Mesothelial cell of epicardium (in vitro differentiated cells): ENCODE measurements at places on chromosomes 16 and 17. TPM values are rescaled to one million over a fixed set of nuclear protein-coding genes. Genes with fewer than 3 reads are reported as not detected.

Gene CACNG1
- 0.18 to 0.23 TPM (median 0.20 TPM) in 3 replicates for total RNA-seq

DNA sequence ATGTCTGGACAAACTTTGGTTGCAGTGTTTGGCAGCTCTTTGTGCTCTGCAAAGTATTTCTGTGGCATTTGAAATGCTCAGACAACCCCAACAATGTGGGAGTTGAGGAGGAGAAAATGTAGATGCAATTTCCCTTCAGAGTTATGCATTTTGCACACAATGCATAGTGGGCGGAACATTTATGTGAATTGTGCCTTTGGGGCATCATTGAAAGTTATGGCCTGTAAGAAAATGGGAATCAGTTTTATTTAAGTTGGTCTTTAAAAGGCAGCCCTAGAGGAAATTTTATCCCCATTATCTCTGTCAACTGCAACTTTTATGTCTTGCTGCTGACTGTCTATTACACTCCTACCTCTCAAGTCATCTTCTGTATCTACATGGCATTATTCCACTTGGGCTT is 176.2 kb downstream of the MAP2K6 start:
- H3K4me1 ChIP-seq: peaks cover 12% of the 10 kb centered on the region
- no peak overlapping the region for H3K4me3 ChIP-seq
- no peaks in the 10 kb centered on the region for H3K36me3 ChIP-seq
- no peaks in the 10 kb centered on the region for H3K27me3 ChIP-seq
- H3K27ac ChIP-seq: no peak overlapping the region
- no peak for DNase-seq

- no peaks in the 10 kb centered on the region for H3K4me1 ChIP-seq
- no peak overlapping the region for H3K27ac ChIP-seq
- H3K4me3 ChIP-seq: no peak overlapping the region
- no peaks in the 10 kb centered on the region for H3K36me3 ChIP-seq
- peaks cover 5% of the 10 kb centered on the region for H3K27me3 ChIP-seq
Observed at GRCh38 chr16:25950586-25951281, 259.0 kb downstream of the HS3ST4 start.

DNA sequence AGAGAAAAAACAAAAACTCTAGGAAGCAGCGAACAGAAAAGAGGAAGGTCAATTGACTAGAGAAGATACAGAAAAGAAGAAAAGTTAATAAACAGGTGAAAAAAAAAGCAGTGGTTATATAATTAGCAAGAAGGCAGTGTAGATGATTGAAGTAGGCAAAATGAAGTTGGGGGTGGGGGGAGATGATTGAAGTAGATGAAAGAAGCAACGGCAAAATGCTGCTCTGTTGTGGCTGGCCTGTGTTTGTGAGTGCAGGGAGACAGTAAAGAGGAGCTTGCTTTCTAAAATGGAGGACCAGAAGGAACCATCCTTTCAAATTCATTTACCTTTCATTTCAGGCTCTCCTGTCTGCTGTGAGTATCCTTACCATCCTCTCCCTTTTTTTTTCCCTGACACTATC is 3.6 kb downstream of the EVI2B start:
- no peak overlapping the region for H3K4me3 ChIP-seq
- peak overlapping the region; percentile 14 for H3K27ac ChIP-seq
- H3K27me3 ChIP-seq: no peaks in the 10 kb centered on the region
- H3K36me3 ChIP-seq: peaks cover 7% of the 10 kb centered on the region
- no peak for DNase-seq

Gene HSD17B2
- 2.7 to 3.1 TPM (median 2.7 TPM) in 3 replicates for total RNA-seq

- no peaks in the 10 kb centered on the region for H3K4me1 ChIP-seq
- no peak overlapping the region for H3K4me3 ChIP-seq
- H3K36me3 ChIP-seq: no peaks in the 10 kb centered on the region
- H3K27me3 ChIP-seq: peaks cover 13% of the 10 kb centered on the region
Observed at GRCh38 chr16:22705799-22706198, 108.2 kb upstream of the HS3ST2 start.

DNA sequence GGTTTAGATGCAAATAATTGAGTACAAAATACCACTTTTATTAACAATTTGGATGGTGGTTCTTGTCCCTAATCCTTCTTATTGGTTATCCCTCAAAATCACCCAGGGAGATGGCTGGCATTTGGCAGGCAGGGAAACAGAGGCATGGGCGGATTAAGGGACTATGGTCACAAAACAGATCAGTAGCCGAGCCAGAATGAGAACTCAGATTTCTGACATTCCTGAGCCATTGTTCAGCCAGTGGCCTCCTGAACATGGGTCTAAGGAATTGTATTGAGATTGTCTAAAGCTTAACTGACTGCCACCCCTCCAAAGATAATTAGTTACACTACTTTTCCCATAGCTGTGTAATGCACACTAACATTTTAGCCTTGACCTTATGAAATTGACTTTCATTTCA is 88.4 kb downstream of the CHD9NB start:
- H3K4me3 ChIP-seq: no peak overlapping the region
- H3K27me3 ChIP-seq: peaks cover 3% of the 10 kb centered on the region
- no peaks in the 10 kb centered on the region for H3K36me3 ChIP-seq
- H3K27ac ChIP-seq: no peak overlapping the region

DNA sequence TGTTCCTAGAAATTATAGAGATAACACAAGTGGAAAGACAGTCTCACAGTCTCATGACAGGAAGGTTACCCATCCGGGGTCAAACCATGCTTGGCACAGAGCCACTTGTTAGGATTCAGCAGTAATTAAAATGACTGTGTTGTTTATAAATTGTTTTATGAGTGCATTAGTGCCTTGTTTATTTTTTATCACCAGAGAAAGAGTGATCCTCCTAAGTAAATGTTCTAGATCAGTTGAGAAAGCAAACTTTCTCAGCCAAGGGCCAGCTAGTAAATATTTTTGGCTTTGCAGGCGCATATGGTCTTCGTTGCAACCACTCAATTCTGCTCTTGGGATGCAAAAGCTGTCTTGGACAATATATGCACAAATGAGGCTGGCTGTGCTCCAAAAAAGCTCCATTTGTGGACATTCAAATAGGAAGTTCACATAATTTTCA is 253.9 kb upstream of the CACNG5 start:
- no peaks in the 10 kb centered on the region for H3K36me3 ChIP-seq
- H3K4me3 ChIP-seq: no peak overlapping the region
- DNase-seq: no peak
- peak overlapping the region; percentile 41 for H3K27ac ChIP-seq
